ENCODE measurements at places on chromosomes 4 and X. TPM values are rescaled to one million over a fixed set of nuclear protein-coding genes. Genes with fewer than 3 reads are reported as not detected.

GRCh38 chr4:95118497-95118896, 360.7 kb downstream of the BMPR1B start:
- no peaks in the 10 kb centered on the region for H3K36me3 ChIP-seq
- no peak overlapping the region for H3K4me3 ChIP-seq
- DNase-seq = no peak
- H3K27ac ChIP-seq = no peak overlapping the region
- no peaks in the 10 kb centered on the region for H3K4me1 ChIP-seq
- H3K27me3 ChIP-seq = no peaks in the 10 kb centered on the region

- DNase-seq = no peak
- no peaks in the 10 kb centered on the region for H3K36me3 ChIP-seq
- H3K27ac ChIP-seq = no peak overlapping the region
- H3K4me3 ChIP-seq = no peak overlapping the region
- H3K4me1 ChIP-seq = no peaks in the 10 kb centered on the region
Measured at GRCh38 chr4:125283707-125284279, 31.0 kb upstream of the FAT4 start.

Gene ATP6AP2
- total RNA-seq = 63.2 TPM

Gene SPATA4
- not detected for total RNA-seq

DNA sequence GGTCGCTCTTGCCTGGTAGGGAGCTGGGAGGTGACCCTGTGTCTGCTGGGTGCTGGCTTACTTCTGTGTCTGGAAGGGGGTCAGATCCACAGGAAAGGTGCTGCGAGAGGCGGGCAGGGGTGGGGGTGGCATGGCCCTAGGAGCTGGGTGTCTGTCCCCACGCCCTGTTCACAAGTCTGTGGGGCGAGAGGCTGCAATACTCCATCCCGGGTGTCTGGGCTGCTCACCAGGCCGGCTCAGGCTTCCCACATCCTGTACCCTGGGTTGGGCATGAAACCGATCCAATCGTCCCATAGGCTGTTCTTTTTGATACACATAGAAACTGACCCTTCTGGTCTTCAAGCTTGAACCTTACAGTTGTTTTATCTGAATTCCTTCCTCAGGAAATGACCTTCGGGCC, 993 bp upstream of the CTAG2 start:
- no peaks in the 10 kb centered on the region for H3K36me3 ChIP-seq
- no peak overlapping the region for H3K4me3 ChIP-seq

Gene GPRASP1
- total RNA-seq = 27.0 TPM

DNA sequence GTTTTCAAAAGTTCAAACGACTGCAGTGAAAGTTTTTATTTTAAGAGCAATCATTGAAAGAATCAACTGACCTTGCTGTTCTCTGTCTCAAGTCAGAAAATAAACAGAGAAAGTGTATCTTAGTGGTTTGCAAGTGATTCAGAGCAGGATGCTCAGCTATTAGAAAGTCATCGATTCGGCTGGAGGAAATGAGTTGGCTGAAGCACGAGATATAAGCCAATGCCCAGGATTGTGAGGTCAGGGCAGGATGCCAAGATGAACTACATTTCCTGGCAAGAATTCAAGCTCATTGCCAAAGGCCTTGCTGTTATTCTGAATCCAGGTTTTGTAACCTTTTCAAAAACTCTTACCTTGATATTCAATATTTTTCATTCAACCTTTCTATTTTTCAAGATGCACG, 541.4 kb upstream of the BOD1L1 start:
- no peak overlapping the region for H3K27ac ChIP-seq
- H3K4me1 ChIP-seq = no peaks in the 10 kb centered on the region
- no peak overlapping the region for H3K4me3 ChIP-seq
- no peaks in the 10 kb centered on the region for H3K27me3 ChIP-seq

DNA sequence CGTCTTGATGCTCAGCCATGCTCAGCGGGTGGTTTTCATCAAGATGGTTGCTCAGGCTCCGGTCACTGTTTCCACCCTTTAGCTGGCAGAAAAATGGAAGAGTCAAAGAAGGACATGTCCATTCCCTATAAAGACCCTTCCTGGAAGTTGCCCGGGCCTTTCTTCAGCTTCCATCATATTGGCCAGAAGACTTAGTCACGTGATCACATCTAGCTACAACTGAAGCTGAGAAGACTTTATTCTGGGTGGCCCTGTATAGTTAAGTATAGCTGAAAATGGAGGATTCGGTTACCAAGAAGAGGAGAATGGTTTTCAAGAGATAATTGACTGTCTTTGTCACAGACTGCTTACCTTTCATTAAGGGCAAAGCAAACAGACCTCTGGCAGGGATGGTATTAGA, 296.7 kb upstream of the CASK start:
- no peaks in the 10 kb centered on the region for H3K4me1 ChIP-seq
- no peak for DNase-seq
- no peaks in the 10 kb centered on the region for H3K36me3 ChIP-seq
- H3K27ac ChIP-seq = no peak overlapping the region

DNA sequence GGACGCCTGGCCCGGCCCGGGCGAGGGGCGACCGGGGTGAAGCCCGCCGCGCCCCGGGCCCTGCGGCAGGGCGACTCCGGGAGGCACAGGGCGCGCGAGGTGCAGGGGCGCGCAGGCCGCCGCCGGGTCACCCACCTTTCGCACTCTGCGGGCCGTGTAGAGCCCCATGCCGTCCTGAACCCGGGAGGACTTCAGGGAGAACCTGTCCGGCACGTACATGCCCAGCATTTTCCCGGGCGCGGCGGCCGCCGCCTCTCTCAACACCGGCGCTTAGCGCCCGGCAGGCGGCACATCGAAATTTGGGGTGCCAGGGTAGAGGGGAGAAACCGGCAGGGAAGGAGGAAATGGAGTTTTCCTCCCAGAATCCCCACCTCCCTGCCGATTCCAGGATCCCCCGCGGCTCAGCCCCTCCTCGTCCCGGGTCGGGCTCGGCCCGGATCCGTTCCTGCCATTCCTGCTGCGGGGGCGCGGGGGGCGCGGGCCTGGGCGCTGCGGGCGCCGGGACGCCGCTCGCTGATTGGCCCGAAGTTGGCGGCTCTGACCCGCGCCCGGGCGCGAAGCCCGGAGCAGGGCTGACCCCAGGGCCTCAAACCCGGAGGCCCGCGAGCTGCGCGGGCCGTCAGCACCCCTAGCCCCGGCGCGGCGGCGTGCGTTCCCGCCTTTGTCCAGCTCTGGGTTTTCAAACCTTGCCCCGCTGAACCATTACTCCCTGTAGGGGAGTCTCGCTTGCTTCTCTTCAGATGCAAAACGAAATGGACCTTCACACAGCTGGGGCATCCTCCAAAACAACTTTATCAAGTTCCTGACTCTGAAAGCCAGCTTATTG, at the start of gene PRDM5:
PRDM5 (minus strand) TSS at position 346 of the 826 bp plus-strand sequence; CDS start at position 228, 118 bp downstream.
- H3K4me3 ChIP-seq = no peak within 1 kb of the TSS
- H3K36me3 ChIP-seq = no peaks in the 10 kb centered on the region
- H3K27ac ChIP-seq = no peak within 1 kb of the TSS
- H3K27me3 ChIP-seq = peaks cover 45% of the 10 kb centered on the region
- H3K4me1 ChIP-seq = peaks cover 6% of the 10 kb centered on the region
- peak; percentile 20 for DNase-seq

- H3K27ac ChIP-seq = peak overlapping the region; percentile 25
- peaks cover 48% of the 10 kb centered on the region for H3K36me3 ChIP-seq
- peaks cover 28% of the 10 kb centered on the region for H3K4me1 ChIP-seq
- H3K4me3 ChIP-seq = no peak overlapping the region
- H3K27me3 ChIP-seq = no peaks in the 10 kb centered on the region
Measured at GRCh38 chr4:2930135-2930757, 33.0 kb downstream of the NOP14 start.

DNA sequence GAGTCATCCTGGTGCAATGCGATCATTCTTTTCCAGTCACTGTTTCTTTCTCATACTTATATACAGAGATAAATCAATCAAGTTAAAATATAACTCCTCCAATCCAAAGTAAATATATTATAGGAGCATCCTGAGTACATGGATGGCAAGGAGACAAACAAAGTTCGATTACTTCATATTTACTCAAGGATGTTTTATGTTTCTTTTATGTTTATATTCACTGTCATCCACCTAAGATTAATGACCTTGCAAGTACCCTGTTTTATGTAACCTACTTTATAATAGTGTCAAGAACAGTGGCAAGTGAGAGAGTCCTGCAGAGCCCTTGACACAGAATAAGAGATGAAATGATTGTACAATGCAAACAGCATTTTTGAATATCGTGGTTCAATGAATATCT, at the start of gene UGT2B11:
UGT2B11 (minus strand) TSS at position 33 of the 400 bp plus-strand sequence; CDS start at position 7, 26 bp downstream.
- no peaks in the 10 kb centered on the region for H3K36me3 ChIP-seq
- no peaks in the 10 kb centered on the region for H3K27me3 ChIP-seq
- no peak within 1 kb of the TSS for H3K27ac ChIP-seq
- no peaks in the 10 kb centered on the region for H3K4me1 ChIP-seq
- no peak for DNase-seq

- H3K4me3 ChIP-seq = no peak overlapping the region
- H3K36me3 ChIP-seq = no peaks in the 10 kb centered on the region
- H3K27me3 ChIP-seq = no peaks in the 10 kb centered on the region
- H3K4me1 ChIP-seq = no peaks in the 10 kb centered on the region
- DNase-seq = no peak
Measured at GRCh38 chrX:144265641-144266040, 381.8 kb downstream of the UBE2NL start.

GRCh38 chrX:120568035-120568434, 7.3 kb upstream of the CUL4B start:
- DNase-seq = no peak
- no peak overlapping the region for H3K27ac ChIP-seq
- H3K4me1 ChIP-seq = peaks cover 5% of the 10 kb centered on the region
- H3K27me3 ChIP-seq = no peaks in the 10 kb centered on the region
- H3K4me3 ChIP-seq = no peak overlapping the region
- H3K36me3 ChIP-seq = no peaks in the 10 kb centered on the region

Gene TMEM35A
- not detected for total RNA-seq

Gene PCDH11X
- not detected for total RNA-seq

DNA sequence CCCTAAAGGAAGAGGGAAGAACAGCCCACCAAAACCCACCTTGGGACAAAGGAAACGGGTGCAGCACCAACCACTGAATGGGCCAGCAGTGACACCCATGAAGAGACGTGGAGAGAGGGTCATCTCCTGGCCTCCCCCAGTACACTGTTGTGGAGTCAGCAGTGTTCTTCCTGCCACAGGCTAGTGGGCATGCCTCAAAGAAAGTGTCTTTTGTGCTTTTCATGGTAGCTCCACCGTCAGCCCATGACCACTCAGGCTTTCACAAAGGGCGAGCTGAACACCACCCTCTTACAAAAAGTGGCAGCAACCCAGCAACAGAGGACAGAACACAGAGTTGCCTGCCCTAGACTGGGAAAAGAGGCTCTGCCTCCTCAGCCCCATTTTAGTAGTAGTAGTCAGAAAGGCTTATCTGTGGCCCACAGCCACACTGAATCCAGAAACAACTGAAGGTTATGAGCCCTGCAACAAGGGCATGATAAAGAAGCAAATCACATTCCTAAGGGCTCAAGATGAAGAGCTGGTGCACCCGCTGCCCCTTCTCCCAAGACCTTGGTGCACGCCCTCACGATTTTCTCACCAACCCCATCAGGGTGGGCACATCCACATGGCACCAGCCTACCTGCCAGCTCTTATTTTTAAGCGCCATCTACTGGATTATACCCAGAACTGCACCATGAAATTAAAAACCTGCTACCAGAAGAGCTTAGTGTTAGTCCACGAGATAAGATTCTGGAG, 53.1 kb downstream of the RAB28 start:
- no peak for DNase-seq
- H3K27ac ChIP-seq = no peak overlapping the region
- no peak overlapping the region for H3K4me3 ChIP-seq
- no peaks in the 10 kb centered on the region for H3K36me3 ChIP-seq
- no peaks in the 10 kb centered on the region for H3K27me3 ChIP-seq

Gene APOO
- 13.5 TPM for total RNA-seq

DNA sequence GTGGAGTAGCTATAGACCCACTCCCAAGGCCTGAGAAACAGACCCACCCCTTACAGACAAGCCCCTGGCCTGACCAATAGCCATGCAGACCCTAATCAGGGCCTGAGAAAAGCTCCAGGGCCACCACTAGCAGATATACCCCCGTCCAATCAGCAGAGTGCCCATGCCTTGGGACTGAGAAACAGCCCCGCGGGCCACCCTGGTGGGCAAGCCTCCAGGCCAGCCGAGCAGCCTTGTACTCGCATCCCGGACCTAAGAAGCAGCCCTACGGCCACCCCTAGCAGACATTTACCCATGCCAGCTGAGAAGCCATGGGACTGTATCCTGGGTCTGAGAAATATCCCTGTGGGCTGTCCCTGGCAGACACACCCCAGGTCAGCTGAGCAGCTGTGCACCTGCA, 436.5 kb downstream of the SMARCA1 start:
- DNase-seq = no peak
- no peaks in the 10 kb centered on the region for H3K27me3 ChIP-seq
- H3K4me1 ChIP-seq = no peaks in the 10 kb centered on the region
- H3K27ac ChIP-seq = no peak overlapping the region

DNA sequence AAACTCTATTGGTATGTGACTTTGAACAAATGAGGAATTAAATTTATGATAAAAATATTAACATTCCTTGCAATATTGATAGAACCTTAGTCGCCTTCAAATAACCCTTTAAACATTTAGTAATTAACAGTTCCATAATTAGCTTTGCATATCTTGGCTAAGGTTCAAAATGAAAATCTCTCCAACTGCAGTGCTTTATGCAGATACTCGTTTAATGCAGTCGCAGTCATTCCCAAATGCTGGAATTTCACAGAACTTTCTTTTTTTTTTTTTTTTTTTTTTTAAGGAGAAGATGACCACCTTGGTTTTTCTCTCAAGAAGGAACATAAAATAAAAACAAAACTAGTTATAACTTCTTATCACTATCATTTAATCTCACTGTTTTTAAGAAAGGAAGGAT, 5.2 kb downstream of the RAPGEF2 start:
- H3K27me3 ChIP-seq = no peaks in the 10 kb centered on the region
- H3K27ac ChIP-seq = no peak overlapping the region
- H3K4me1 ChIP-seq = peaks cover 28% of the 10 kb centered on the region
- no peaks in the 10 kb centered on the region for H3K36me3 ChIP-seq
- no peak overlapping the region for H3K4me3 ChIP-seq

DNA sequence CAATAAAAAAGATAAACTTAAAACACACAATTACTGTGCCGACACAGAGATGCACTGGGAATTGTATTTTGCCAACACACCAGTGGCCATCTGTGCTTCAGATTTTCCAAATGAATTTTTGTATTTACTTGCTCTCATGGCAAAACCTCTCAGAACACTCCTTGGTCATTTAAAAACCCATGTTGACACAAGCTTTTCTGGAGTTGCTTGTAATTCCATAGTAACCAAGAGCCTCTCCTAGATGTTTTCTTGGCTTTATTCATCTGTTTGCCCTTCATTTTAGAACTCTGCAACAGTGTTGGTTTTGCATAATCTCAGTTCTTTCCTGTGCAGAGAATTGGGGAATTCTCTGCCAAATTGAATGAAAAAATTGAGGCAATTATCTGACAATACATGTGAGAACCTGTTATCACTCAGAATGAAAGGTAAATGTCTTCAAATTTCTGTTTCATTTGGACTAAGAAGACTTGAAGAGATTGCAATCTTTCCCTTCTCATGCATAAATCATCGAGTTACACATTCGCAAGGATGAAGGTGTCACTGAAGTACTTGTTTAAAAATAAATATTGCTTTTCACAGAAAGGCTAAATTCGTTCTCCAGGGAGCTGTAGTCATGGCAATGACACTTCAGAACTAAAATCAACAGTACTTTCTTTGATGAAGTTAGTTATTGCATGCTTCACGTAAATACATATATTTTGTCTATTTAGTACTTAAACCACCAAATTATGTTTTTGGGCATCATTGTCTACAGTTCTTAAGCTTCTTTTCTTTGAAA, 301.8 kb upstream of the CTSO start:
- no peaks in the 10 kb centered on the region for H3K27me3 ChIP-seq
- H3K27ac ChIP-seq = no peak overlapping the region
- H3K4me1 ChIP-seq = no peaks in the 10 kb centered on the region
- DNase-seq = no peak
- no peaks in the 10 kb centered on the region for H3K36me3 ChIP-seq
- H3K4me3 ChIP-seq = no peak overlapping the region

Gene HELT
- total RNA-seq = not detected

All from CD4-positive, CD25-positive, alpha-beta regulatory T cell (primary cell).